ENCODE measurements at places on chromosomes 6 and 20.

- no peak for DNase-seq
These were observed 17.9 kb downstream of the PKIG start for GRCh38 chr20:44600301-44600700.

GRCh38 chr6:81353262-81353661 lies 399.2 kb downstream of the TENT5A start:
- DNase-seq: no peak

DNA sequence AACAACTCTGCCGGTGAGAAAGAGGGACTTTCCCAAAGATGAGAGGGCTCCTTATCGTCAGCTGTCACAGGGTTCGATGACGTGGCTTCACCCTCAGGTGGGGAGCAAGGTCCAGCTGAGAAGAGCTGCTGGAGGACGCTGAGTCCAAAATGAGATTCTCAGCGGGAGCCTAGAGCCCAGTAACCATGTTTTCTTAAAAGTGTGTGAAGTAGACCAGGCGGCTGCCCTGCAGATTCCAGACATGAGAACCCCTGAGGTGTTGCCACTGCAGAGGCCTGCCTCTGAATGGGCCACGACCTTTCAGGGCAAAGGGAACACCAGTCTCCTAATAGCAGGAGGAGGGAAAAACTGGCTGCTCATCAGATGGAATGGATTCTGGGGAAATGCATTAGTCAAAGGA lies 375.1 kb downstream of the BTBD9 start:
- no peak for DNase-seq

DNA sequence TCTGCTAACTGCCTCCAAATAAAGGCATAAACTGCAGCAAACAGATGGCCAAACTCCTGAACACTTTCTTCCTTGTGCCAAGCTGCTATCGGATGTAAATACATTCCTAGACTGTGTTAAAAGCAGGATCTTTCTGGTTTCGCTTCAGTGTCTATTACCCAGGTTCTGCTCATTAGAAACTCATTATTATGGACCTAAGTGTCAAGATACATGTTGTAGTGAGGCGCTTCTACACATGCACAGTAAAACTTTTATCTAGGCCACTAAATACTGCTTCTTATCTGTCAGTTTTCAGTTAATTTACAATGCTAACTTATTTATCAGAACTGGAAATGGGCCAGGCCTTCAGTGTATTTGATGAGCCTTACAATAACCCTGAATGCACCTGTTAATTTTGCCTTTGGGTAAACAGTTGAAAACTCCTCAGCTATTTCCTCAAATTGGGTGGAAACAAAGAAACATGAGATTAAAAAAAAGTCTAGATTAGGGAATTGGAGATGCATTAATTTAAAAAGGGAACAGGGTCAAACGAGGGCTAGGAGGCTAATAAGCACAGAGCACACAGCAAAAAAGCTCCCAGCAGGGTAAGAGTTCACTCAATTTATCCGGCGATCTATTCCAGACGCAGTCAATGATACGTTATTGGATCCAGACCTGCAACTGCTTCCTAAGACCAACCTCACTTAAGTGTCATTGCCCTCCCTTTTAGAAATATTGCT lies 240.6 kb downstream of the FOXC1 start:
- no peak for DNase-seq

DNA sequence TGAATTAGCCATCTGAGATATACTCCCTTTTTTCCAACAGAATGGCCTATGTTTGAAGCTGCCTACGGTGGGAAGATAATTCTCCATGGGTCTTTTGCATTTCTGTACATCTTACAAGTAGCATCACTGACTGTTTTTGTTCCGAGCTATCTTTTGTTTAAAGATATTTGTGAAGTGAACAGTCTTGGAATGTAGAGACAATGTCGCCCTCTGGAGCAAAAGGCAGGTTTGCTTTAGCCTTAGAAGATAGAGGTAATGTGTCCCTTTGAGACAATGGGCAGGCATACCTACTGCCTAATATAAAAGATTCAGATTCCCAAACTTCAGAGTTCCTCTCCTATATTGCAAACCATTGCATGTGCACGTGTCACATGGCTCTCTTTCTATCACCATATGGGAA lies 347.8 kb upstream of the CNR1 start:
- no peak for DNase-seq

DNA sequence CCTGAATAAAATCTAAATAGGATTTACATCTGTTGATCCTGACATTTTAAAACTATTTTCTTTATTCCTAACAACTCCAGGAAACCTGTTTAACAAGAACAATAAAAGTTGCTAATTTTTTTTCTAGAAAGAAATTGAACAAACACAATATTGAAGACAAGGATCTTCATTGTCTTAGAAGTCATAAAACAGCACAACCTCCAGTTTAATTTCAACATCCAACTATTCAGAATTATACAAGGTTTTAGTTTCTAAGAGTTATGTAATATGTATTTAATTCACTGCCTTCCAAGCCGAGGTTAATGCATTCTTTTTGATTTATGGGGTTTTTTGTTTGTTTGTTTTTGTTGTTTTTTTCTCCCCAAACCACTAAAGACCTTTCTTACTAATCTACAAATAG lies 7.2 kb downstream of the BMP5 start:
- DNase-seq: no peak

- DNase-seq: no peak
These were observed 138.8 kb upstream of the LAMA2 start for GRCh38 chr6:128743974-128744765.

GRCh38 chr20:54133434-54134427 lies 40.1 kb downstream of the CYP24A1 start:
- DNase-seq: no peak

DNA sequence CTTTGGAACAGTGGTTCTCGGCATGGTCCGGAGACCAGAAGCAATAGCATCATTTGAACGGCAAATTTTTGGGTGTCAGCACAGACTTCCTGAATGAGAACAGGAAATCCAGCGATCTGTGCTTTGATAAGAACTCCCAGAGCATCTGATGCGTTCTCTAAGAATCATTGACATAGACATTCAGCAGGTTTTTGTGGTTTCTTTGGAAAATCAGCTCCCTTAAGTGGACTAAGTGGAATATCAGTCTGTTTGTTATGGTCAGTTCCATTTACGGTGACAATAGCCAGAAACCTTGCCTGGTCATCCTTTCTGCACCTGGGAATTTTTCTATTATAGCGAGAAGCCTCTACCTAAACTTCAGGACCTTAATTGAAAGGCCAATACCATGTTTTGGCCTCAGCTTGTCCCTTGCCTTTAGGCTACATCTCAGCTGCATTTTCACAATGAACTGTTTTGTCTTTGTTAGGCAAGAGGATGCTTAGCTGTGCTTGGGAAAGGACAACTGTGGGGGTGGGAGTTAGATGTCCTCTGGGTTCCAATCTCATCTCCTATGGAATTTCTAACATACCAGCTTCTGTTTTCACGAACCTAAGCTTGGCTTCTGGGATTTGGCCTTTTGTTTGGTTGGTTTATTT lies 299.7 kb downstream of the CDKAL1 start:
- no peak for DNase-seq

- no peak for DNase-seq
These were observed 814 bp downstream of the TFAP2B start for GRCh38 chr6:50819466-50819903.

DNA sequence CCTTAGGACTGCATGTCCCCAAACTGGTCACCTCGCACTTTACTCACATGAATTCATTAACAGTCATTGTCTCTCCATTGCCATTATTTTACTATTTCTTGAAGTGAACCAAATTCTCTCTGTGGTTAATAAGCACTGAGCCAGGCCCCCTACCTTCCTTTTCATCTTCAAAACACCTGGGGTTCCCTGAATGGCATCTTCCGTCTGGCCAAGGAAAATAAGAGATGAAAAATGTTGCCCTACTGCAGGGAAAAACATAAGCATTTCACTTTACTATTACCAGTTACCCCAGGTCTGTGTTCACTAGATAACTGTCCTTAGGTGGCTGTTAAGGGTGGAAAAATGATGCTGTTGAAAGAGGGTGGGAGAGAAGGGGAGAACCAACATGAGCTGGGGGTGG lies 10.0 kb upstream of the NKX2-2 start:
- no peak for DNase-seq

DNA sequence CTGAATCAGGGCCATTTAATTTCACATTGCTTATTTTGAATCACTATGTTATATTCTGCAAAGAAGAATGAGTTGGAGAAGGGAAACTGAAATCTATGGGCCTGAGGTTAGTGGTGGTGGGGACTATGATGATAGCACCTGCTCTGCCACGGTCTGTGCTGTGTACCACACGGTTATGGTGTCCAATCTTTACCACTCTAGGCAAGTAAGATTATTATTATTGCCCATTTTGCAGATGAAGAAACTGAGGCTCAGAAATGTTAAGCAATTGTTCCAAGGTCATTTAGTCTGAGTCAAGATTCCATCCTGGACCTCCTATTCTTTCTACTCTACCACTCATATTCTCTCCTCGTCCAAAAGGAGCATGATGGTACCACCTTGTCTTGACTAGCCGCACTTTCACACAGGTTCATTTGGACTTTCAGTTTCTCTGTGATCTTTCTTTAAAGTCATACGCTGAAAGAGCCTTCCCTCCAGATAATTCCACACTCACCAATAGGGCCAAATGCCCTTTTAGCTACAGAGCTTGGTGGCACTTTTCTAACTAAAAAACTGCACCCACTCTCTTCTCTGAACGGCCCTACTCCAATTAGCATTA lies 56.2 kb downstream of the GFOD1 start:
- DNase-seq: no peak

GRCh38 chr20:46255440-46256104 lies 52.7 kb downstream of the CDH22 start:
- DNase-seq: no peak

DNA sequence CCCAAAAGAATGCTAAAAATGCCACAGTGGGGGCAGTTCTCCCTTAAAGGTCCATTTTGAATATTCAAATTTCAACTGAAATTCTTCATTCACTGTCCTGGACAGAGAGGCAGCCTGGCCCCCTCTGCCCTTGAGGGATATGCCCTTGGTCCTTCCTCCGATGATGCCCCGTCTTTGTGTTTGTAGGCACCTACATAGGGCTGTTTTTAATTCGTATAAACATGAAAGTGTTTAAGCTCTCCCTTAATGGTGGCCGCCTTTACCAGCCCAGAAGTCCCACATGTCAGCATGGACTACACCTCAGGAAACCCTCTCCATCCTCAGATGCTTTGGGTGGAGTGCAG lies 70.2 kb downstream of the SSR1 start:
- no peak for DNase-seq

GRCh38 chr20:48460681-48461080 lies 367.1 kb downstream of the PREX1 start:
- DNase-seq: no peak

DNA sequence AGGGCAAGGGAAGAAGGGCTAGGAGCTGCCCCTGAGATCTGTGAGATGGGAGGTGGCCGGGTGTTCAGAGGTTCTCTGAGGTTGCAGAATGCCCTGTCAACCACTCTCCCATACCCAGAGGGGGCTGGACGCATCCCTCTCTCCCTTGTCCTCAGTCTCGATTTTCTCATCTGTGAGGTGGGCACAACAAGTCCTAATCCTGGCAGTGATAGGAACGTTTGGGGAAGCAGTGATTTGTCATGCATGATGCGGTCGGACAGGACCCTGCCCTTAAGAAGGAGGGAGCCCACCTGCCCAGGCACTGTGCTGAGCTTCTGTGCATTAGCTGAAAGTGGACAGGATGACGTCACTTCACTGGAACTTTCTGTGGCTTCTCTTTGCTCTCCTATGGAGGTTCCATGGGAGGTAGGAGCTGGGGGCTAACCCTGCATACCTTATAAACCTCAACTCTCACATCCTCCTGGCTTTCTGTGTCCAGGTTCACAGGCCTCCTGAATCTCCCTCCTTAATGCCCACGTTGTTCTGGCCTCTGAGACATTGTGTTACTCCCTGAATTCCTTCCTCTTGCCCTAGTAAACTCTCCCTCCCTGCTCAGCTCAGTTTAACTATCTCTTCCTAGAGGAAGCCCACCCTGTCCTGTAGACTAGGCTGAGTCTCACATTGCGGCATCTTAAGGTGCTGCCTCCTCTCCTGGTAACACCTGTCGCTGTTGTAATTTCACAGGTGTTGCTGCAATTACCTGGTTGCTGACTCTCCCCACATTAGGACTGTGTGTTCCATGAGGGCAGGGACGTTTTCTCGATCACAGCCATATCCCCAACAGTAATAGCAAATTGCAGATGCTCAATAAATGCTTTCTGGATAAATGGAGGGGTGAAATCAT lies 30.1 kb upstream of the CSNK2A1 start:
- no peak for DNase-seq
